ENCODE measurements at places on chromosomes 13 and 19. TPM values are rescaled to one million over a fixed set of nuclear protein-coding genes. Genes with fewer than 3 reads are reported as not detected.

The INAFM1 gene
- total RNA-seq = 2.3 TPM

The SERTAD3 gene
- total RNA-seq = 6.2 TPM

The ZNF628 gene
- 0.33 TPM for total RNA-seq

The BRCA2 gene
- 23.1 TPM for total RNA-seq

The ATP4B gene
- total RNA-seq = not detected

The UNC13A gene
- 0.49 TPM for total RNA-seq

The GPC5 gene
- total RNA-seq = not detected

The STK11 gene
- total RNA-seq = 84.1 TPM

The SIGLECL1 gene
- not detected for total RNA-seq

The CHAMP1 gene
- total RNA-seq = 22.5 TPM

- no peak for DNase-seq
Measured at GRCh38 chr19:54521860-54522513, 19.4 kb downstream of the LAIR2 start.

- no peak for DNase-seq
Measured at GRCh38 chr13:104477261-104477660, 1411.0 kb upstream of the SLC10A2 start.

- no peak for DNase-seq
Measured at GRCh38 chr13:49214917-49215376, 5.2 kb upstream of the MLNR start.

DNA sequence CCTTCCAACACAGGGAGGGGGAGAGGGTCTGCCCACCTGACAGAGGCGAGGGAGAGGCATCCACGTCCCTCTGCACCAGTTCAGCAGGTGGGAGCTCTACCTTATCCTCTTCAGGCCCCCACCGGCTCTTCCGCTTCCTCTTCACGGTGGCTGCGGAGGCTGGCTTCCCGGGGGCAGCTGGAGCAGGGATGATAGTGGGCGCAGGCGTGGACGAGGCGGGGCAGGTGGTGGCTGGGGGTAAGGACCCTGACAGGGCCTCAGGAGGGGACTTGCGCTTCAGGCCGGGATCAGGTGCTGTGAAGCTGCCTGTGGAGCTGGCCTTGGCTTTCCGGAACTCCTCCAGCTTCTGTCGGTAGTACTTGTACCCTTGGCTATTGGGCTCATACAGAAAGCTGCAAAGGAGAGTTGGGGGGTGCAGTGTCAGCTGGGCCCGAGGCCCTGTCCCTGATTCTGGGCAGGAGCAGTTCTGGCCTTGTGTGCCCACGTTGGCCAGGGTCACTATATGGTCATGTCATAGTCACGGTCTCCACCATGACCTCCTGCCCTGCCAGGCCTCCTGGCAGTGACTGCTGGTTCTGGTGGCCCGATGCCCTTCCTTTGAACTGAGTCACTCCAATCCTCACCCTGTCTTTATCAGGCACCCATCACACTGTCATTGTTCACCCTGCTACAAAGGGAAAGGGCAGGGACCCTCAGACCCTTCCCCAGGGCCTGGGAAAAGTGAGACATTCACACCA, 23.2 kb downstream of the SUGP1 start:
- DNase-seq = no peak

GRCh38 chr19:19493841-19494546, 21.4 kb downstream of the TSSK6 start:
- DNase-seq = no peak

DNA sequence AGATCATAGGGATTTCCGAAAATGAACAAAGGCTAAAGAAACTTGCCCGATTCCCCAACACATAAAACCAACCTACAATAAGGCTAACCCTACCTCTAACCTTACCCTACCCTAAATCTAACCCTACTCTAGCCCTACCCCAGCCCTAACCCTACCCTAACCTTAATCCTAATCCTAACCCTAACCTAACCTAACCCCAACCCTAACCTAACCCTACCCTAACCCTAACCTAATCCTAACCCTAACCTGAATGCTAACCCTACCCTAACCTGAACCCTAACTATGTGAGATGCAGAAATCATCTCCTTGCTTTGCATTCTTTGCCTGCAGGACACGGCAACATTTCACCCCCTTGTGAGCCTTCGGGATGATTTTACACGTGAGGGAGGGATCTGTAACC, 67.6 kb upstream of the SOX1 start:
- no peak for DNase-seq

GRCh38 chr13:73960474-73960873, 173.7 kb downstream of the KLF12 start:
- DNase-seq = no peak

GRCh38 chr19:42571116-42571515, 23.6 kb downstream of the CEACAM8 start:
- DNase-seq = no peak

DNA sequence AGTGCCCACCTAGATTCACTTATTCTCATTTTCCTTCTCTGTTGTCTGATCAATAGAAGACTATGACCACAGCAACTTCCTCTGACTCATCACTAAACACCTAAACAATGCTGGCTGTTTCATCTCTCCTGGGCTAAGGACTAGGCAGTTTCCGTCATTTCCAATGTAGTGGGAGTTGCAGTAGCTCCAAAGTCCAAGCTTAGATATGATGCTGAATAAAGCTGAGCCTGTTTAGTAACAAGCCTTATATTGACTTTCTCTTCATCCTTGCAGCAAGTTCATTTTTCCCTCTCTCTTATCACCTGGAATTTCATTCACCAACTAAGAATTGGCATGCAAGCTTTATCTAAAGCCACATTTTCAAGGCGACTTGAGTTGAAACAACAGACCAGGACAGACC, 53.5 kb upstream of the PCDH9 start:
- DNase-seq = no peak

- no peak for DNase-seq
Measured at GRCh38 chr19:33432446-33433170, 59.1 kb downstream of the CEBPG start.

DNA sequence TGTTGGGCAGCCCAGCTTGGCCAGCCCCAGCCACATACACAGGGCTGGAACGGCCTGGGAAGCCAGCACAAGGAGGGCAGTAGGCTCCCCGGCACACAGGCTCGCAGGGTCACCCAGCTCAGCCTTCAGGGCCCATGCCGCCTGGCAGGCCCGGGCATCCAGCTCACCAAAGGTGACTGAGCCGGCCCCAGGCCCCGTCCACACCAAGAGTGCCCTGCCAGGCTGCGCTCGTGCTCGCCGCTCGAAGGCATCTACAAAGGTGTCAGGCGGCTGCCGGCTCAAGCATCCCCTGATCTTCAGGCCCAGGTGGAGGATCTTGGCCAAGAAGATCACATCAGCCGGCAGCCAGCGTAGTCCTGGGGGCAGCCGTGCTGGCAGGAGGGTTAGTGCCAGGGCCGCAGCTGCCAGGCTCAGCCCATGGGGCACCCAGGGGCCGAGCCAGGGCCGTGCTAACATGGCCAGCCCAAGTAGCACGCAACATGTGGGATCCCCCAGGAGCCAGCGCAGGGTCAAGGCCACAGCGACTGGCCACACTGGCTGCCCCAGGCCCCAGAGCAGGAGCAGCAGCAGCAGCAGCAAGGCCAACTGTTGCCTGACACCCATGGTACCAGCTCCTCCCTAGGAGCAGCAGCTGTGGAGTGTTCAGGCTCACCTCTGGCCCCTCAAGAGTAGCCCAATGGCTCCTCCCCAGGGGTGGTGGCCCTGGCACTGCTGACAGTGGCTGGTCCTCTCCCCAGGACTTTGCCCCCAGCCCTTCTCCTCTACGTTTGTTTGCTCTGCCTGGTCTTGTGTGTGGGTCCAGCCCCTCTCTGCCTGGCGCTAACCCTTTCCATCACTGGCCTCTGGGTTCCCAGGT, at the start of gene SLC27A5:
TSS of gene SLC27A5 (minus strand) at position 640 of the 856 bp plus-strand sequence. CDS start at position 603, 37 bp downstream.
- DNase-seq = no peak

DNA sequence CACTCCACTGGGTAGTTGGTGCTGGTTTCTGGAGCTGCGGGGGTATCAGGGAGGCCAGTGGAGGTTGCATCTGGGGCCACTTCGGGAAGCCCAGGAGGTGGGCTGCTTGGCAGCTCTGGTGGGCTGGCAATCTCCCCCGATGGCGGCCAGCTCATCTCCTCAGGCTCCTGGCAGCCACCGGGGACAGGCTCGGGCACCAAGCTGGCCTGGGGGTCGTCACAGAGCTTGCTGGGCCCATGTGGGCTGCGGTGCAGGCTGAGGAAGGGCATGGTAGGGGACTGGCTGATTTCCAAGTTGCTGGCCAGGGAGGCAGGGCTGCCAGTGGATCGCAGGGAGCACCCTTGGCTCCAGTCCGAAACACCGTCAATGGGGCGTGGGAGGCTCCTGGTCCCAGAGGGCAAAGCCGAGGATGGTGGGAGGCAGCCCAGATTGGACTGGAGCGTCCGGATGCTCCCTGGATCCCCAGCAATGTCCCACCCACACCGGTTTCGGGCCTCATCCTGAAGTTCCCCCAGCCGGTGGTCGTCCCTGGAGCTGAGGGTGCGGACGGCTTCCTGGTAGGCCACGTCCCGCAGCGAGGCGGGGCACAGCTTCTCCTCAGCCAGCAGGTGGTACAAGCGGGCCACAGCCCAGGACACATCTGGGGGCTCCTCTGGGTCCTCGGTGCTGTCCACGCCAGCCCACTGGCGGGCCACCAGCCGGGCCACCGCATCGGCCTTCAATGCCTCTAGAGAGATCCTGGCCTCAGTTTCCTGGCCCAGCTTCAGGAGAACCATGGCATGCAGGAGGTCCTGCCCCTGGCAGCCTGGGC, 13.8 kb downstream of the TICAM1 start:
- DNase-seq = no peak

DNA sequence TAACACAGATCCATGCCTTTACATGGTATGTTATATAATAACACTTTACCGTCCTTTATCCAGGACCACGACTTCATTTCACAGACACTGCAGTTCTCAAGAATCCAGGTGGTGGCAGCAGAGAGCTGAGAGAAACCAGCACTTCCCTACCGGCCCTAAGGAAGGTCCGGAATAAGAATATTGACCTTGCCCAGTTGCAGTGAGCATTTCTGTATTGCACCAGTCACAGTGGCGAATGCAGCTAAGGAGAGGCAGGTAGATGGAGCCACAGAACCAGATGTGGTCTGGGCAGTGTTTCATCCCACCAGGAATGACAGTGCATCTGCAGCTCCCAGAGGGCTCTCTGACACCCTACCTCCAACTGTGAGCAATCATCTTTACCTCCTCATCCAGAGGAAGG, 44.6 kb downstream of the ZNF787 start:
- peak; percentile 73 for DNase-seq

DNA sequence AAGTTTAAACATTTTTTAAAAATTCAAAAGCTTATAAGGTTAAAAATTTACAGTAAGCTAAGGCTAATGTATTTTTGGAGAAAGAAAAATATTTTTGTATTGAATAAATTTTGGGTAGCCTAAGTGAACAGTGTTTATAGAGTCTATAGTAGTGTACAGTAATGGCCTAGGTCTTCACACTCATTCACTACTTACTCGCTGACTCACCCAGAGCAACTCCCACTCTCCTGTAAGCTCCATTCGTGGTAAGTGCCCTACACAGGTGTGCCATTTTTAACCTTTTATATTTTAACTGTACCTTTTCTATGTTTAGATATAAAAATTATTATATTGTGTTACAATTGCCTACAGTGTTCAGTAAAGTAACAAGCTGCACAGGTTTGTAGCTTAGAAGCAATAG, 96.6 kb upstream of the FREM2 start:
- no peak for DNase-seq

- DNase-seq = peak; percentile 77
Measured at GRCh38 chr19:2032296-2032941, 16.9 kb upstream of the BTBD2 start.

GRCh38 chr19:53467485-53468262, at the start of gene ZNF813:
Gene ZNF813 (plus strand): TSS chr19:53467733. CDS start chr19:53483823, 16,090 bp downstream.
- DNase-seq = peak; percentile 79

DNA sequence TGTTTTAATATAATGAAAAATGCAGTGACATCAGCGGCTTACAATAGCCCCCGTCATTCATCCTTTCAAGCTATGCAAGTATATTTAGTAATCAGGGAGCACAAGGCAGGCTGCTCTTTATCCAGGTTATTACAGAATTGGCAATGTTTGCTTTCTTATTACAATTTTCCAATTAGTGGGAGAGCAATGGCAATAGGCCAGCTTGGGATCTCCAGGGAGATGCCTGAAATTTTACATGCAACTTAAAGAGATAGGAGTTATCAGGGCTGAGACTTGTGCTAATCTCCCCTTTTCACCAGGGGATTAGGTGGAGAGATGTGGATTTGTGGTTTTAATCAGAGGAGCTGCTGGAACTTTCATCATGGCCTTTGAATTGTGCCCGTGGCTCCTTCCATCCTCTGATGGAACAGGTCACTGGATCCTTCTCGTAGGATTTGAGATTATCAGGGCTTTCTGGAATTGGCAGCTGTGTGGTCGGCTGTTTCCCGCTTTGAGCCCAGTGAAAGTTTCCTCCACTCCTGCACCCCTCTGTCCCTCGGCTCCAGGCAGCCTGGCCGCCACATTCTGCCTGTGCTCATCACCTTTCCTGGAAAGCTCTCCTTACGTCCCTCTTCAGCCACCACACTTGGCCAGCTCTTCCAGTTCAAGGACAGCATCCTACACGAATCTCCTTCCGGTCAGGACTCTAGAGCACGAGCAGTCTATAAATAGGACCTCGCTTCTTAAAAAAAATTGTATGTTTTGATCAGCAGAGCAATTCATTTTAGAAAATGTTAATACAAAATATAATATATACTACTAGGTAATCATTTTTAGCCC, 47.0 kb downstream of the CBY2 start:
- DNase-seq = no peak

DNA sequence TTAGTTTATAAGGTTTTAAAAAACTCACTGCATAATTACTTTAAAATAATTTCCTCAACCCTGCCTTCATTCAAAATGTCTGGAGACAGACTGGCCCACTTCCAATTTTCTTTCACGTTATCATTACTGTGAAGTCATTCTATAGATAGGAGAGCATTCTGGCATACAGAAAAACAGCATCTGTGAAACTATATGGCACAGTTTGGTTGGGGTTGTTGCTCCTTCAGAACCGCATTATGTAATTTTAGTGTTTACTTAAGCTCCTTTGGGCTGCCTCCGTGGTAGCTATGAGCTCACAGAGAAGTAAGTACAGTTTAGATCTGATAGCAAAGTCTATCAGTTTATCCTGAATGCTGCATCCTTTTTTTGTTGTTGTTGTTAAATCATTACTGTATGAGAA, 104.3 kb downstream of the KCNRG start:
- peak; percentile 38 for DNase-seq

DNA sequence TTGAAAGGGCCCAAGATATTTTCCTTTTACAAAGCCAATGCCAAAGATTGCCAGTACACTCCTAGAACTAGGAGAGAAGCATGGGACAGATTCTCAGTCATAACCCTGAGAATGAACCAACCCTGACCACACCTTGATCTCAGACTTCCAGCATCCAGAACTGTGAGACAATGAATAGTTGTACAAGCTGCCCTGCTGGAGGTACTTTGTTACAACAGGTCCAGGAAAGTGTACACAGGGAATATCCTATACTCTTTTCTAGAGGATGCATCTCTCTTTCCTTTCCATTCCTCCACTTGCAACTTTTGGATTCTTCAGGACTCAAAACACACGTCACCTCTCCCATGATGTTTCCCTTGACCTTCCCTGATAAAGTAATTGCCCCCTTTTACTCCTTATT, 325.7 kb downstream of the RFC3 start:
- DNase-seq = no peak

- DNase-seq = peak; percentile 79
Measured at GRCh38 chr19:18205200-18205892, 1.5 kb upstream of the RAB3A start.

GRCh38 chr19:33290082-33290815, 12.1 kb downstream of the CEBPA start:
- DNase-seq = no peak
